T1000 (cell line): ENCODE measurements at places on chromosomes 6 and 20.

DNA sequence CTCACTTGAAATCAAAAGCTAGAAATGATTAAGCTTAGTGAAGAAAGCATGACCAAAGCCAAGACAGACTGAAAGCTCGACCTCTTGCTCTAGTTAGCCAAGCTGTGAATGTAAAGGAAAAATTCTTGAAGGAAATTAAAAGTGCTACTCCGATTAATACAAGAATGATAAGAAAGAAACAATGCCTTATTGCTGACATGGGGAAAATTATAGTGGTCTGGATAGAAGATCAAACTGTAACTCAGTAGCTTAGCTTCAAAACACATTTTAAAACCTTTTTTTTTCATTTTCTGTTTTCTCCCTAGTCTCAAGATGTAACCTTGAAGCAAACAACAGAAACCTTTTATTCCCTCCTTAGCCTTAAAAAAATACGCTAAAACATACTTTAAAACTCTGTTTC lies 11.4 kb upstream of the GJE1 start:
- DNase-seq = no peak

GRCh38 chr6:33691456-33692077 lies 19.9 kb downstream of the UQCC2 start:
- no peak for DNase-seq

DNA sequence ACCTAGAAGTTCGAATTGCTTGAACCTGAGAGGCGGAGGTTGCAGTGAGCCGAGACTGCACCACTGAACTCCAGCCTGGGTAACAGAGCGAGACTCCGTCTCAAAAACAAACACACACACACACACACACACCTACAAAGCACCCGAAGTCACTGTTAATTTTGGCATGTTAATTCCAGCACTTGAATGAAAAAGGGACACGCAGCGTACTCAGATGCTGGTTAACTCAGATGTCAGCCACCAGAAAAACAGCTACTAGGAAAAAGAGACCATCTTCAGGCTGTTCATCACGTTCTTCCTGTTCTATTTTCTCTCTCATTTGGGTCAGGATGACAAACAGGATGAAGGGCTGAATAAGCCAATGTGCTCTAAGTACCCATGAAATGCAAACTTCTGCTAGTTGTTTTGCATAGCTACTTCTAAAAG lies 46.9 kb downstream of the BLOC1S5 start:
- no peak for DNase-seq

- no peak for DNase-seq
Observed at GRCh38 chr6:127844529-127844928, 56.3 kb downstream of the THEMIS start.

DNA sequence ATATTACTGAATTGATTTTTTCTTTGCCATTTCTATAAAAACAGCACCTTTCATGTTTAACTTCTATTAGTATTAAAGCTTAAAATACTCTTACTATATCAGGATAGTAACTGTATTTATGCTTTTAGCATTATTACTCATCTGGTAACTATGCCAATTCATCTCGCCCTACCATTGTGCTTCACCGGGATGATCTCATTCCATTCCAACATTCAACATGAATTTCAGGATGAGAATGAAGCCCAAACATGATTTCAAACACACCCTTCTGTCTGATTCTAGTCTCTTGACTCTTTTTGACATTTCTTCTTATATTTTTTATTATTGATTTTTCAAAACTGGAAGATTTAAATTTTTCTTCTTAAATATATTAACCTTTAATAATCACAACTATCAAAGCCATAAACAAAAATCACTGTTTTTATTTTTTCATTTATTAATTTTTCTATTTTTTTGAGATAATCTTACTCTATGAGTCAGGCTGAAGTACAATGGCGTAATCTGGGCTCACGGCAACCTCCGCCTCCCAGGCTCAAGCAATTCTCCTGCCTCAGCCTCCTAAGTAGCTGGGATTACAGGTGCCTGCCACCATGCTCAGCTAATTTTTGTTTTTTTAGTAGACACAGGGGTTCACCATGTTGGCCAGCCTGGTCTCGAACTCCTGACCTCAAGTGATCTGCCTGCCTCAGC lies 46.7 kb downstream of the GJA1 start:
- DNase-seq = no peak

GRCh38 chr6:7652957-7653356 lies 63.0 kb downstream of the SNRNP48 start:
- no peak for DNase-seq

DNA sequence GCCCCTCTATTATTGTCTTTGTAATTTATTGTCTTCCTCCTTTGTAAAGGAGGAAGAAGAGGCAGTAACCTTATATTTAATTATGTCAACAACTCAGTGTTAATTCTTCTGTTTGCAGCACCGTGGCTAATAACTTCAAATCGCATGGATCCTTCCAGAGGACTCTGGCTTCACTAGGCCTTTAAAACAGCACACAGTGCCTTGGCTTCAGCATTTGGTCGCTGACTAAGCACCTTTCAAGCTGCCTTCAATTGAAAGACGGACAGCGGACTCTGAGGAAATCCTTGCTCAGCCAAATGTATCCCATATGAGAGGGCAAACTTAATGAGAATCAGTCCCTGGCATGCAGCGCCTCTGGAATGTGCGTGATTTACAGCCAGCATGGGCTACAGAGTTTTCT lies 64.2 kb downstream of the SGK1 start:
- no peak for DNase-seq

DNA sequence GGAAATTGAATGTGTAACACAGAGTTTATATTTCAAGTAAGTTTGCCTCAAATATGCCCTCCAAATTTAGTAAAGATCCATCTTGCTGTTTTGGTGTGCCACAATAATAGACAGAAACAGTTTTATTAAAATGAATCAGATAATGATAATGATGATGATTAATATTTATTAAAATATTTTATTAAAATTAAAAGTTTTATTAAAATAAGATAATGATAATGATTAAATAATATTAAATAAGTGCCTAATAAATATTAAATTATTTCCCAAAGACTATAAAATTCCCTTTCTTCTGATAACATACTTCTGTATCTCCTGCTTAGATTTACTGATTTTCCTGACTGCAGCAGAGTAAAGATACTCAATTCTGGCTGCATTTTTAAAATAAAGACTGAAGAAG lies 134.5 kb downstream of the PRDM13 start:
- DNase-seq = no peak

DNA sequence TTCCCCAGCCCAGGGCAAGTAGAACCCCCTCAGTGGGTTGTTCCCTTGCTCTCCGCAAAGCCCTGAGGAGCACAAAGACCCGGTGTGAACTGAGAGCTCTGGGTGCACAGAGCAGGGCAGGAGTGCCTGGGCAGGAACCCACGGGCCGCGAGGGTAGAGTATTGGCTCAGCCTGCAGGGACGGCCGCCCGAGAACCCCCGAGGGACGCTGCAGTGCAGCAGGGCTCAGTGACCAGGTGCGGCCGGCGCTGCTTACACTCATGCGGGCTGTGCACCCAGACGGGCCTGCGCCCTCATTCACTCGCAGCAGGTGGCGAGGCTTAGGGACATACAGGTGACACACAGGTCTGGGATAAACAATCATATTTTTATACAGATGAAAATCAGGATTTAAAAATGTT lies 51.9 kb upstream of the PDE10A start:
- no peak for DNase-seq

DNA sequence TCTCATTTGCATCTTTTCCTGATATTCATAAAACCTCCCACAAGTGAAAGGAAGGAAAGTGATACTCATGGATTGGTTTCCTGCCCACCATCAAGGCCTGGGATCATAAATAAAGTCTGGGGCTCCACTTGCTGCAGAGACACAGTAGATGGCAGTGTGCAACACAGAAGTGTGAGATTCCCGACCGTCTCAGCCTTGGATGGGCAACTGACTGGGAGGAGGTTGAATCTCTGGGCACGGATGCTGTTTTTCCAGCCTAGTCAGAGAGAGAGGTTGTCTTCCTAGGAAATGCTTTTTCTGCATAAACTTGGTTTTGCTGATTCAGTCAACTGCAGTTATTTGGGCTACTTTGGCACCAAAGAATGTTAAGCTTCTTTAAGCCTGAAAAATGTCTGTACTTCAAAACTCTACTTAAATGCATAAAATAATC lies 9.9 kb upstream of the RFPL4B start:
- DNase-seq = peak; percentile 49

- peak; percentile 73 for DNase-seq
Observed at GRCh38 chr6:73704260-73704659, 8.3 kb downstream of the CD109 start.

GRCh38 chr6:21856456-21856825 lies 262.9 kb downstream of the SOX4 start:
- DNase-seq = no peak

- DNase-seq = no peak
Observed at GRCh38 chr6:113073611-113074191, 726.6 kb downstream of the RFPL4B start.

DNA sequence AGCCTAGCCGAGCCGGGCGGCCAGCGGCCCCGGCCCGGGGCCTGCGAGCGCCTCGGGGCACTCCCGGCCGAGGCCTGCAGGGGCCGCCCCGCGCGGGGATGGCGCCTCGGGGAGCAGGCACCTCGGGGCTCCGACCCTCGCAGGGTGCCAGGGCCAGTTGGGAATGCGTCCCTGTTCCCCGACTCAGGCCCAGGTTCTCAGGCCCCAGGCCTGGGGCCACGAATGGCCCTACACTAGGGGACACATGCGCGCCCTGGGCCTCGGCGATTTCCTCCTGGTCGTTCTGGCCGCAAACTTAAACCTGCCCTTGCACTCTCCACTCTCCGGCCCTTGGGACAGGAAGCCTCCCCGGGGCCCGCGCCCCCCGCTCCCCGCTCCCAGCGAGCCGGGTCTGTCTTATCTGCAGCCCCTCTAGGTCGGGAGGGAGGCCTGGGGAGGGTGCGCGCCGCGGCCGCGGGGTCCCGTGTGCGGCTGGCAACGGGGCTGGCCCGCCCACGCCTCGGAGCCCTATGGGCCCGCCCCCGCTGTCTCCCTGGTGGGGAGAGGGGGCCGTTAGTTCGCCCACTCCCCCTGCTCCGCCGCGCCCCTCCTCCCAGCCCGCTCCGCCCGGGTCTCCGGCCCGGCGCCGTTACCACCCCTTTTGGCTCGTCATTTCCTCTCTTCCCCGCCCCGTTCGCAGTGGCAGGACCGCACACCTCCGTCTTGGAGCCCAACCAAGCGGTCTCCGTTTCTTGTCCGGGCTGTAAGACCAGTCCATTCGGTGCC lies 611 bp downstream of the NFYA start:
- peak; percentile 20 for DNase-seq

GRCh38 chr6:135053406-135053805 lies 1.2 kb downstream of the HBS1L start:
- no peak for DNase-seq

- DNase-seq = no peak
Observed at GRCh38 chr6:166581091-166581511, 5.4 kb downstream of the RAMACL start.

DNA sequence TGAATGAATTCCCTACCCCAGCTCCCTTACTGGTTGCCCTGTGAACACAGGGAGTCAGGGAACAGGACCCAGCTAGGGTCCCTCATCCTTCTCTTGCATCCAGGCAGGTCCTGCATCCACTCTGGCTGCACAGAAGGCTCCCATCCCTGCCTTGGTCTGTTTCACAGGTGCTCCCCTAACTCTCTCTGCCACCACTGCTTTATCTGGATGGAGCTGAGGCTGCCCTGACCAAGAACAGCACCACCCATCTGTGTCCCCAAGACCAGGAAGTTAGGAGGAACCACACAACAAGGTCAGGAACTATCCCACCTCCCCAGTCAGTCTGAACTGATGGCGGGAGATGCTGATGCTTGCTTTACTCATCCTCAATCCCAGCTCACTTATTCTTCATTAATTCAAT lies 16.2 kb upstream of the HLA-G start:
- no peak for DNase-seq

DNA sequence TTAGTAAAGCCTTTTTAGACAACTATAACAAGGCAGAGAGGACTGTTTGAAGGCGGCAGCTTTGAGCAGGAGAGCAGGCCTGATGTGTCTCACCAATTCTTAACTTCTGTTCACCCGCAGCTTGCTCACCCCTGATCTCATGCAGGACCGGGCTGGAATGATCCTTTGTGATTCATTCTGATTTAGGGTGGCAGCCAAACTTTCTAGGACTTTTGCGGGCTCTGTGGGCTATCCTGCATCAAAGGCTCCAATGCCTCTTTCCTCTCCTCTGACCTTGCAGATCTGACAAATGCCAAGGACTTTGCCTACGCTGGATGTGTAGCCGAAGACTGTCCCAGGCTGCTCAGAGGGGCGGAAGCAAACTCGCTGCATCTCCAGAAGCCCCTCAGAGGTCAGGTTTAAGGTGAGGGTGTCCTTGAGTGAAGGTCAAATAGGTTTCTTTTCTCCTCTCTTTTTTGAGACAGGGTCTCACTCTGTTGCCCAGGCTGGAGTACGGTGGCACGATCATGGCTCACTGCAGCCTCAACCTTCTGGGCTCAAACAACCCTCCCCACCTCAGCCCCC lies 72.3 kb downstream of the VEGFA start:
- DNase-seq = no peak

GRCh38 chr6:53646606-53647005 lies 18.9 kb downstream of the KLHL31 start:
- DNase-seq = no peak

DNA sequence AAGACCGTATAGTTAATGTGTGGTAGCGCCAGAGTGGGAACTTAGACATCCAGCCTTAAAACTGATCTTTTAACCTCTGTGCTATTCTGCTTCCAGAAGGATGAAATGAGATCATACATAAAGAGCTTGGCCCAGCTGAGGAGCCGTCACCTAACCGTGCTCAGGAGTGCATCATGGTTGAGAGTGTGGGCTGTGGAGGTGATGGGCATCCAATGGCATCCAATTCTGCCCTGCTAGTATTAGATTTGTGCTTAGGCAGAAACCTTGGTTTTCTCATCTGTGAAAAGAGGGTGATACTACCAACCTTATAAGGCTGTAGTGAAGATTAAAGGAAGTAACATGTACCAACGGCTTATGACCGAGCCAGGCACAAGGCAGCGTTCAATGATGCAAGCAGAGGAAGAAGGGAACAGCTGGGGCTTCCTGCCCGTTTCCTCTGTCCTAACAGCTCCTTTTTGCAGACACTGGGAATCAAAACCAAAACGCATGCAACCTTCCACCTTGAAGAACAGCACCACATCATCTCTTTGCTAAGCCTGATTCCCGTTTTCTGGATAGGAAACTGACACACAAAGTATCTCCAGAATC lies 1.3 kb downstream of the SLC22A16 start:
- DNase-seq = no peak

GRCh38 chr20:20778676-20779075 lies 66.2 kb upstream of the RALGAPA2 start:
- no peak for DNase-seq

DNA sequence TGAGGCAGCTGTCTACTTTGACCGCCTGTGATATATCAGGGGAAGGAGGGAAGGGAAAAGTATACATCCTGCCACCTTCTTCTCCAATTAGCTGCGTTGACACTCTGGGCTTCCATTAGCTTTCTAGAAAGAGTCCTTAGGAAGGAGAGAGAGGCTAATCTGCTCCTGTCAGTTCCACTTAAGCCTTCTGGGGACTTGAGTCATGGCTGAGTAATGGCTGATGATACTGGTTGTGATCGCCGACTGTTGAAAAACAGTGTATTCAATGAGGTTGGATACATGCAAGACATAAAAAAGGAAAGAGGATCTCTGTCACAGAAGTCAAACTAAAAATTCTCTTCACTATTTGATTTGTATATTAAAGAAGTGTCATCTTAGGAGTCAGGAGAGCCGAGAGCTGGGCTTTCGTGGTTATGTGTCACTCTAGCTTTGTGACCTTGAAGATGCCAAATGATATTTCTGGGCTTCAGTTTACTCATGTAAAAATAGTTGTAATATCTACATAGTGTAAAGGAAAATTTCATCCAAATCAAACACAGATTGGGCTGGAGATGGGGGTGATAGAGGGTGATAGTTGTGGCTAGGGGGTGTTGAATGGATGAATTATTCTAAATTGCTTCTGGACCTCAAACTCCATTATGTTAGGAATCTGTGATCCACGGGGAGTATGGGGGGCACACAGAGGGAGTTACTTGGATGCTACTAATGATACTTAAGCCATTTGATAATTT lies 189.0 kb downstream of the UST start:
- DNase-seq = no peak
